ENCODE measurements at places on chromosomes 11 and 22. TPM values are rescaled to one million over a fixed set of nuclear protein-coding genes. Genes with fewer than 3 reads are reported as not detected.

DNA sequence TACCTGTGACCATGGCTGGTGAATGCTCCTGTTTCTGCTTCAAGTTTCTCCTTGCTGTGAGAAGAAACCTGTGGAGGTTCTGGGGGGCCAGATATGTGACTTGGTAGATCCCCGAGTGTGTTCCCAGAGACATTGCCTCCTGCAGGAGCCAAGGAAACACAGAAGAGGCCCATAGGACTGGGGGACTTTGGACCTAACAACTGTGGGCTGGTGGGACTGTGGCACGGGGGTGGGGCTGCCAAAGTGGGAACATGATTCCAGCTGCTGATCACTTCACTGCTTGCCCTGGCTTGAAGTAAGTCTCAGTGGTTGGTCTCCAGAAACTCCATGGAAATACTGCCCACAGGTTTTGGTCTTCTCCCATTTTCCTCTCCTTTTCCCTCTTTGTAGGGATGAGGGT lies 4.1 kb upstream of the NR1H3 start:
- H3K4me3 ChIP-seq: no peak overlapping the region
- H3K27me3 ChIP-seq: no peaks in the 10 kb centered on the region
- peaks cover 56% of the 10 kb centered on the region for H3K4me1 ChIP-seq
- peak; percentile 53 for DNase-seq

SLC22A25 gene
- polyA plus RNA-seq: not detected

- no peaks in the 10 kb centered on the region for H3K4me1 ChIP-seq
- H3K4me3 ChIP-seq: no peak overlapping the region
- H3K36me3 ChIP-seq: no peaks in the 10 kb centered on the region
- H3K27ac ChIP-seq: no peak overlapping the region
- H3K27me3 ChIP-seq: no peaks in the 10 kb centered on the region
These were observed 85.1 kb downstream of the SOX6 start for GRCh38 chr11:16271258-16271657.

DNA sequence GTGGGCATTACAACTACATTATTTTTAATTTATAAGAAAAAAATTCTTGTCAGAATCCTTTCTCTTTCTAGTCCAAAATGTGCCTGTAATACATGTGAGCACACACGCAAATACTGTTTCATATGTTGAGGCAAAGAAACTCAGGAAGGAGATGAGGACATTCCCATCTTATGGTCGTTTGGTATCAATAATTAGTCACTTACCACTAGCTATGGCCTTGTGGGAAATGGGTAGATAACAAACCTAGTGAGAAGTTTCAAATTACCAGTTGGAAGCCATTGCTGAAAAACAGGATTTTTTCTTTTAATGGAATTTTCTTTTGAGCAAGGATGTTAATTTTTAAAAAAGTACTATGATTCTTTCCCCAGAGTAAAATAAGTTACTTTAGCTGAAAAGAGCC lies 25.7 kb downstream of the AMOTL1 start:
- peak overlapping the region; percentile 72 for H3K27ac ChIP-seq
- DNase-seq: no peak
- H3K27me3 ChIP-seq: no peaks in the 10 kb centered on the region
- H3K4me3 ChIP-seq: no peak overlapping the region
- H3K36me3 ChIP-seq: no peaks in the 10 kb centered on the region

GRCh38 chr22:31313366-31314147 lies 21.3 kb upstream of the PIK3IP1 start:
- peaks cover 5% of the 10 kb centered on the region for H3K4me1 ChIP-seq
- H3K4me3 ChIP-seq: no peak overlapping the region
- DNase-seq: peak; percentile 94
- H3K27ac ChIP-seq: peak overlapping the region; percentile 82
- no peaks in the 10 kb centered on the region for H3K27me3 ChIP-seq

PICK1 gene
- polyA plus RNA-seq: 20.7 TPM

OR2AG1 gene
- polyA plus RNA-seq: not detected

DNA sequence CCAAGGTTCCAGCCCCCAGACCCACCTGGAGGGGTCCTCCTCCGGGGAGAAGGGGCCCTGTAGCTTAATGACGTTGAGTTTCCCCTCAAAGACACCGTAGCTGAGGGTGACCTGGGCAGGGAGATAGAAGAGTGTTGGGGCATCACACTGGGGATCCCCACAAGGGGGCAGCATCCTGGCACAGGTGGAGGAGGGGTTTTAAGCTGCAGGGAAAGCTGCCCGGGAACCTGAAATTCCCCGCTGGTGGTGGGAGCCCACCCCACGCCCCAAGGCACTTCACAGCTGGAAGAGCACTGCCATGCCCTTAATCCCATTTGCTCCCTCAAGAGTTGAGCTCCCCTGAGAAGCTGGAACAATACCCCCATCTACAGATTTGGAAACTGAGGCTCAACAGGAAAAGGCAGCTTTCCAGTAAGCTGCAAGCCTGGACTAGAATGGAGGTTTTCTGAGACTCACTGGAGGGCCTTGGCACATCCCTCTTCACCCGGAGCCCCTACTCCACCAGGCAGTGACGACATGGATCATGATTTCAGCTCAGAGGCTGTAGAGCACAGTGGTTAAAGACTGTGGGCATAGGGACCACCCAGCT lies 13.7 kb downstream of the MFNG start:
- H3K36me3 ChIP-seq: peaks cover 10% of the 10 kb centered on the region
- peaks cover 4% of the 10 kb centered on the region for H3K27me3 ChIP-seq
- no peaks in the 10 kb centered on the region for H3K4me1 ChIP-seq
- no peak overlapping the region for H3K27ac ChIP-seq
- peak; percentile 67 for DNase-seq
